ENCODE measurements at places on chromosomes 11 and 22.

- no peak for DNase-seq
Observed at GRCh38 chr11:1939006-1939625, 8.0 kb upstream of the MRPL23 start.

GRCh38 chr11:128484172-128484571 is 103.2 kb downstream of the ETS1 start:
- no peak for DNase-seq

GRCh38 chr22:45082795-45083194 is 73.0 kb upstream of the PHF21B start:
- no peak for DNase-seq

DNA sequence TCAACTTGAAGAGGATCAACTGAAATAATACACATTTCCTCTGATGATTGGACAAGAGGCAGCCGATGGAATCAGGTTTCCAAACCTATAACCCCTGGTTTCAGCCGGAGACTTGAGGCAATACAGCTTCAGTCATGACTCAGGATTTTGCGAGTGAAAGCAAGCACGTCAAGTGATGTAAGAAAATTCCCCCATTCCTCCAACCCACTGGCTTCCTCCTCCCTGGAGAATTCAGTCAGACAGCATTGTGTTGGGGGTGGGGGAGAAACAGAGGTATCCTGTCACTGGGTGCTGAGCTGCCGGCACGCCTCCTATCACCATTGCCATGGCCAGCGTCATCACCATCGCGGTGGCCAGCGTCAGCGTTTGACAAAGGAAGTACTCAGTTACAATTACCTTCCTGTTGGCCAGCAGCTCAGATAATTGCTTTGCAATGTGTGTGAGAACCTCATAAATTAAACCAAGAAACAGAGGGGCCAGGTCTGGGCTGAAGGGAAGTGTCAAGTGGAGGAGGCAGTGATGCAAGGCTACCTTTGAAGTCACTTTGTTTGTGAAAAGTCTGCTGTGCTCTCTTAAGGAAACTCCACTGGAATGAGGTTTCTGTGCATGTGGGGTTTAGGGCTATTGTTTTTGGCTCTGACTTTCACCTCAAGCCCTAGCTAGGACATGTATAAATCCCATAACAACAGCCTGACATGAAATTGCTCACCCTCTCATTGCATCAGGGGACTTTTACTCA is 50.2 kb downstream of the LIF start:
- peak; percentile 96 for DNase-seq

GRCh38 chr11:5604896-5605295 is 8.5 kb downstream of the TRIM6 start:
- no peak for DNase-seq

DNA sequence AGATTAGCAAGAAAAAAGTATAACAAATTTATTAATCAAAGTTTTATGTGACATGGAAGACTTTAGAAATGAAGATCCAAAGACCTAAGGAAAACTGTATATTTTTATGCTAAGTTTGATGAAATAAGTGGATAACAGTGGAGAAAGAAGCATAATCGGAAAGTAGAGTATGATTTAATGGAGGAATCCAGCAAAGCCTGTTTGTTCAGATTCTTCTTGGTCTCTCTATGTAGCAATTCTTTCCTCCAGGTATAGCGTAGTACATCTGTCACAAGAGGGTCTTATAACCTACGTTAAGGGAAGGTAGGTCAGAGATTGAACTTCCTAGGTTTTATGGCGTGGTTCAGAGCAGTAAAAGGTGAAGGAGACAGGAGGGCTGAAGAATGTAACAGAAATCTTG is 600.6 kb upstream of the CHORDC1 start:
- DNase-seq: no peak

- no peak for DNase-seq
Observed at GRCh38 chr11:130771708-130772107, 144.6 kb downstream of the SNX19 start.

DNA sequence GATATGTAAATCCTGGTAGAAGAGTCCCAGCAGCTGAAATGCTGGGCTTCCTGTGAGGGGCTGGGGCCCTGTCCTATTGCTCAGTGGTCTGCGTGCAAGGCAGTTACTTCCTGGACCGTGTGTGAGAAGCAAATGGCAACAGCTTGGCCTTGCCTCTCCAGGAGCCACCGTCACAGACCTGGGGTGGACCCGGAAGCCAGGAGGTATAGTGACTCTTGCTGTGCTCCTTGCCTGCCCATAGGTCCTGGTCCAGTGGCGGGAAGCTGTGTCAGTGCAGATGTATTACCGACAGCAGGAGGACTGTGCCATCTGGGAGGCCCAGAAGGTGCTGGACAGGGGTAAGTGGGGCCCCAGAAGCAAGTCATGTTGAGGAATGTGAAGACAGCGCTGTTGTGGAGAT is 54.3 kb downstream of the PISD start:
- no peak for DNase-seq

- peak; percentile 76 for DNase-seq
Observed at GRCh38 chr11:20647976-20648565, 21.3 kb upstream of the NELL1 start.

GRCh38 chr22:23844739-23845202 is 6.0 kb upstream of the DERL3 start:
- no peak for DNase-seq

DNA sequence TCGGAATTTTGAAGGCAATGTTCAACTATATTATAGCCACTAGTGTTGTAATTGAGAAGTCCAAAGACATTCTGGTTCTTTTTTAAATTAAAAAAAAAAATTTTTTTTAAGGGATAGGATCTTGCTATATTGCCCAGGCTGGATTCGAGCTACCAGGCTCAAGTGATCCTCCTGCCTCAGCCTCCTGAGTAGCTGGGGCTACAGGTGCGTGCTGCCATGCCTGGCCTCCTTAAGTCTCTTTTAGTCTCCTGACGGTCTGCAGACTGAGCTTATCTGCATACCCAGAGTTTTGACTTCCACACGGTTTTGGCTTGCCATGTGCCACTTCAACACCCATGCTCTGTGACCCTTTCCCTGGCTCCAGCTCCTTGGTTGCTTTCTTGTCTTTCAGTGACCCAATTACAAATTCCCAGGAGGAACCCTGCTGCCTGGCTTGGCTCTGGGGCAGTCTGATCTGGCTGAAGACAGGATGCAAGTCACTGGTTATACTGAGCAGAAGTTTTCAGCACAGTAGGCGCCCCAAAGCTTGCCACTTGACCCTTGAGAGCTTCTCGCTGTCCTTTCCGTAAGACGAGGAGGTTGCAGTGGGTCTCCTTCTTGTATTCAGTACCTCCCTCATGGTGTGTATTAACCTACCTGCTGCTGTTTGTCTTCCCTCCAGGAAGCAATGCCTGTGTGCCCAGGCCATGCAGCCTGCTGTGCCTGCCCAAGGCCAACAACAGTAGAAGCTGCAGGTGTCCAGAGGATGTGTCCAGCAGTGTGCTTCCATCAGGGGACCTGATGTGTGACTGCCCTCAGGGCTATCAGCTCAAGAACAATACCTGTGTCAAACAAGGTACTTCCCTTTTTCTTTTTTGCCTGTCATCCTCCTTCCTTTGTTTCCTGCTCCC is 113.8 kb upstream of the SORL1-AS1 start:
- DNase-seq: no peak

GRCh38 chr22:35638001-35638400 is 10.2 kb upstream of the APOL6 start:
- DNase-seq: no peak

GRCh38 chr22:26986884-26987283 is 329.5 kb downstream of the MIAT start:
- DNase-seq: no peak

GRCh38 chr11:70521475-70522308 is 123.4 kb downstream of the CTTN start:
- DNase-seq: no peak

DNA sequence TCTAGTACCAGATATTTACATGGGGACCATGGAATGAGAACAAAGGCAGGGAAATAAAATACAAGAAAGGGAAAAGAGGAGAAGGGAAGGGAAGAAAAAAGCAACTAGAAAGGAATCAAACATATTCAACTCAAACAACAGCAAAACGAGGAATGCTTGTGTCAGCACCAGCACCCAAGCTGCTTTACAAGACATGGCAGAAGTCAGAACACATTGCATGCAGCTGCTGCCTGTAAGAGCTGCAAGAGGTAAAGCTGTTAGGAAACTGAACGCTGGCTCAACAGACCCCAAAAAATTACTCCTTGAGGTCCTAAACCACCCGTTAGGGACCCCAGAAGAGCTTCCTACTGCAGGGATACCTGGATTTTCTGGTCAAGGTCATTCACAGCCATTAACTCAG is 296.9 kb downstream of the OPCML start:
- no peak for DNase-seq

DNA sequence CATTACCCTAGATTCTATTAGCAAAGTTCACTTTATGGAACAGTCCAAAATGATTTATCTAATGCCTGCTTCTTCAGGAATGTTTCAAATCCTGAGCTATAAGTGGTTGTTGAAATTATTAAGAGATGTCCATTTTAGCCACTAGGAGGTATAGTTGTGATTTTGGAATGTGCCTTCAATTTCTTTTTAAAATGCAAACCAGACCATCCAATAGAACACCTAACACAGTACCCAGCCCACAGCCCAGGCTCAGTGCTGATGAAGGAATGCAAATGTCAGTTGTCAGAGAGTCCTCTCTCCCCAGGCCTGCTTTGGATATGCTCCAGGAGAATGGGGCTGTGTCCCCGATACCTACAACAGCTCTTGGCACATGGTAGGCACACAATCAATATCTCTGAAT is 85.8 kb upstream of the E2F8 start:
- no peak for DNase-seq

DNA sequence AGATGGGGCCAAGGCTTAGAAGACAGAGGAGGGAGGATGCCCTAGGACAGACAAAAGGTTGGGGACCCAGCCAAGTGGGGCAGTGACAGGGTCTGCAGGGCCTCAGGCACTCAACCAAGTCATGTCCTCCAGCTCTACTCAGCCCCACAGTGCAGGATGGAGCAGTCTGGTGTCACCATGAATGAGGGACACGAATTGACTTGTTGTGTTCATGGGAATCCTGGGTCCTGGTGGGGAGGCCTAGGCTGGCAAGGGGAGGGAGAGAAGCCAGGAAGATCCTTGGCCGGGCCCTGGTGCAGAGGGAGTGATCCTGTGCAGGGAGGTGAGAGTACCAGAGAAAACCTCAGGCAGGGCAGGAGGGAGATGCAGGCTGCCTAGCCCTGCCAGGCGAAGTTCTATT is 12.0 kb downstream of the P2RY6 start:
- no peak for DNase-seq

GRCh38 chr11:76763573-76764346 is 19.4 kb upstream of the TSKU start:
- DNase-seq: peak; percentile 92

GRCh38 chr11:2293984-2294925 is 7.5 kb downstream of the C11orf21 start:
- peak; percentile 65 for DNase-seq

- DNase-seq: no peak
Observed at GRCh38 chr11:14356342-14356741, 2.6 kb downstream of the RRAS2 start.

DNA sequence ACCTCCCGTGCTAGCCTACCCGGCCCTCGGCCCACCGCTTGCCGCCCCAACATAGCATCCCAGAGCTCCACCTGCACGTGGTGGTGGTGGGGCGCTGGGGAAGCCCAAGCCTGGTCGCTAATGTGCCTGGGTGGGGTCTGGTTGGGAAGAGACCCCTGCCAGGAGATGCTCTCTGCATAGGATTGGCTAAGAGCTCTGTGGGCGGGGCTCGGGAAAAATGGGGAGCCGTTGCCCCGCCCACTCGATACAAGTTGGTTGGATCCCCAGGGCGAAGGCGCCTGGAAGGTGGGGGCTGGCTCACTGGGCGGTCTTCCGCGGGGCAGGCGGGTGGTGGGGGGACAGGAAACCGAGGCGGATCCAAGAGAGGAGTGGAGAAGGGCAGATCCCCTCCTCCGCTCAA is 7.6 kb downstream of the LRRC10B start:
- DNase-seq: no peak

GRCh38 chr22:47409539-47410275 is 647.3 kb downstream of the TBC1D22A start:
- no peak for DNase-seq

DNA sequence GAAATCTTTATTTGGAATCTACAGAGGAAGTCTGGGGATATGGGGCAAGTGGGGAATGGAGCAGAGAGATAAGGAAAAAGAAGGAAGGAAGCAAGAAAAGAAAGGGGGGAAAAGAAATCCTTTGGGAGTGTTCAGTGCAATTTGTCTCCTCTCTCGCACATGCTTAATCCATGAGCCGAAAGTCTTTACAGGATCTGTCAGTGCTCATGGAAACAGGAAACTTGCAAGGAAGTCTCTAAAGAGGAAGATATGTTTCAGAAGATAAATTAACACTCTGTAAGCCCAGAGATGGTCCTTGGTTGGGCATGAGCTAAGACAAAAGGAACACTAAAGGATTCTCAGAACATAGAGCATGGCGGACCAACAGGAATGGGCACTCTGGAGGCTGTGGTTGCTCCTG is 47.9 kb upstream of the FLI1 start:
- DNase-seq: no peak

GRCh38 chr11:111855506-111855905 is 15.9 kb downstream of the ALG9 start:
- DNase-seq: no peak

DNA sequence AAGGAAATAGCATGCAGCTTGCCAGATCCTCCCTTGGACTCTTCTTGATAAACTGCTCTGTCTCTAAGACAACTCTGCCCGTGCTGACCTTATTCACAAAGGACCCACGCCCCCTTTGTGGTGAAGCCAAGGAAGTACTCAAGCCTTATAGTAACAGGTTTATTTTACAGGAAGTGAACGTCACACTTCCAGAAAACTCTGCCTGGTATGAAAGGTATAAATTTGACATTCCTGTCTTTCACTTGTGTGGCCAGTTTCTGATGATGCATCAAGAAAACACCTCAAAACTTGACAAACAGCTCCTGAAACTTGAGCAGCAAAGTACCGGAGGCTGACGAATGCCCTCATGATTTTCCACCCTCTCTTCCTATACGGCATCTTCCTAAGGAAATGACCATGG is 12.5 kb upstream of the PELI3 start:
- no peak for DNase-seq

DNA sequence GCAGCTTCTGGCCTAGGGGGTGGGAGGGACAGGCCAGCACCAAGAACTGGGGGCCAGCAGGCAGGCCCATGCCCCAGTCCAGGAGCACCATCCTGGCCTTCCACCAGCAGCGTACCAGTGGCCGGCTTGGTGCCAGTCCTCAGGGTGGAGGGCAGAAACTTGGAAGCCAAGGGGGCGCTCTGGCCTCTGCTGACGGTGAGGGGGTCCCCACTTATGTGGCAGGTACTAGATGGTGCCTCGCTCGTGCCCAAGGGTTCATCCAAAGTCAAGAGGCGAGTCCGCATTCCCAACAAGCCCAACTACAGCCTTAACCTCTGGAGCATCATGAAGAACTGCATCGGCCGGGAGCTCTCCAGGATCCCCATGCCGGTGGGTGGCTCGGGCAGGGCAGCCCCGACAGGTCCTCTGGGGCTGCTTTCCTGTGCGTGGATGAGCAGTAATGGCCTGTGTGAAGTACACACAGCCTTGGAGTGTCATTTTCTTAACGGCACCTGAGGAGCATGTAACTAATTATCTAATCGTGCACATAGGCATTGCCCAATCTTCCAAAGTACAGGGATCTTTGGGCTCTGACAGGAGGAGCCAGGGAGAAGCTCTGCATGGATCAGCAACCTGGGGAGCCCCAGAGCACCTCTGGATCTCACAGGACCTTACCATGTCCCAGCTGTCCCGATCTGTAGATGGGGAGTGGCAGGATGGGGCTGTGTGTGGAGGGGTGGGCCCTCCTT is 79.1 kb downstream of the MORC2 start:
- DNase-seq: no peak

- DNase-seq: no peak
Observed at GRCh38 chr11:57639321-57640067, 10.2 kb downstream of the YPEL4 start.

All from inflammatory macrophage treated with lipopolysaccharide for 1 hour (primary cell).